ENCODE measurements at places on chromosomes 12 and 14.

- H3K4me3 ChIP-seq, result no peak overlapping the region
- H3K36me3 ChIP-seq, result no peaks in the 10 kb centered on the region
- H3K27ac ChIP-seq, result no peak overlapping the region
Observed at GRCh38 chr12:627863-628741, 35.1 kb downstream of the NINJ2 start.

DNA sequence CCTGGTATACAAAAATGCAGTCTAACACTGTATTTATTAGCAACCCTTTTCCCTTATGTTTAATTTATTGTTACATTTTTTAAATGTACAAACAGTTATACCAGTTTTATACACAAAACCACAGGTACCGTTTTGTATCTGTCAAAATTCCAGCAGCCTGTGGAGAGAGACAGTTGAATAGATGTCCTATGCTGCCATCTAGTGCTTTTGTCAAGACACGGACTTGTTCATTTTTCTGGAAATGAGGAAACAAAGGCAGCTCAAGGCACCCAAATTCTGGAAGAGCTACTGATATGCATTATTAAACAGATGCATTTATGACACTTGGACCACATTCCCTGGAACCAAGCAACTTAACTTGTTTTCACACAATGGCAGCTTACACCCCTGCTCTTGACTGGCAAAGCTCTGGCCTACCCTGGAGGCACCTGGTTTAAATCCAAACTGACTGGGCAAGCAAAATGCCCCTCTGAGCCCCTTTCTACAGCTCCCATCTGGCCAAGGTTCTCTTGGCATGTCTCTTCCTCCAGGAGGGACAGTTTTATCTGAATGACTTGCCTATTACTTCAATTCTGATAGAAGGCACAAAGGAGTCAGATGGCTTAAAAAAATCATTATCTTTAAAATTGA lies 286.9 kb upstream of the PRKD1 start:
- H3K4me3 ChIP-seq, result no peak overlapping the region
- H3K4me1 ChIP-seq, result no peaks in the 10 kb centered on the region
- DNase-seq, result no peak
- H3K27me3 ChIP-seq, result no peaks in the 10 kb centered on the region
- H3K27ac ChIP-seq, result no peak overlapping the region

DNA sequence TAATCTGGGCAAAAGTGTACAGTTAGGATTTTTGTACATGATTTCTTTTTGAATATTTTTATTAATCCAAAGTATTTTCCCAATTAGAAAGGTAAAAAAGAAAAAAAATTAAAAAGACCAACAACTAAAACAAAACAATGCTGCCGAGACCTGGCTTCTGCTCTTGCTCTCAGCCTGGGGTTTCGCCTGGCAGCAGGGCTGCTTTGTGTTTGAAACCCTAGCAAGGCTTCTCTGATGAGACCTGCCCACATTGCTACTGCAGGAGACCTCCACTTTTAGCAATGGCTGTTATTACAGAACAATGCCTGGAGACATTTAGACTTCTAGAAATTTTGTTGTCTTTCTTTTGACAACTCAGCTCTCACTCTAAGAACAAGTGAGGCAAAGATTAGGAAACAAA lies 1153.0 kb upstream of the TMEM132C start:
- H3K4me1 ChIP-seq, result no peaks in the 10 kb centered on the region
- no peak for DNase-seq
- no peak overlapping the region for H3K27ac ChIP-seq

DNA sequence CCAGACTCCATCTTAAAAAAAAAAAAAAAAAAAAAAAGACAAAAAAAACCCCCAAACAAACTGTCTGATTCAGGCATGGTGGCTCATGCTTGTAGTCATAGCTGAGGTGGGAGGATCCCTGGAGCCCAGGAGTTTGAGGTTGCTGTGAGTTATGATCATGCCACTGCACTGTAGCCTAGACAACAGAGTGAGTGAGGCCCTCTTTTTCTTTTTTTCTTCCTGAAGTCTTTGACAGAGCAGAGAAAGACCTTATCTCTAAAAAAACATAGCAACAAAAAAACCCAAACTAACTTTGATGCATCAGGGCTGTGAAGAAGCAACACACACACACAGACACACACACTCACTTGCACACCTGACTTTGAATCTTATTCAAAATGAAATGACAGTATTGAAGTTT lies 7.7 kb upstream of the AMN1 start:
- no peak overlapping the region for H3K4me3 ChIP-seq
- peaks cover 38% of the 10 kb centered on the region for H3K4me1 ChIP-seq
- peaks cover 11% of the 10 kb centered on the region for H3K36me3 ChIP-seq
- H3K27ac ChIP-seq, result peak overlapping the region; percentile 49

DNA sequence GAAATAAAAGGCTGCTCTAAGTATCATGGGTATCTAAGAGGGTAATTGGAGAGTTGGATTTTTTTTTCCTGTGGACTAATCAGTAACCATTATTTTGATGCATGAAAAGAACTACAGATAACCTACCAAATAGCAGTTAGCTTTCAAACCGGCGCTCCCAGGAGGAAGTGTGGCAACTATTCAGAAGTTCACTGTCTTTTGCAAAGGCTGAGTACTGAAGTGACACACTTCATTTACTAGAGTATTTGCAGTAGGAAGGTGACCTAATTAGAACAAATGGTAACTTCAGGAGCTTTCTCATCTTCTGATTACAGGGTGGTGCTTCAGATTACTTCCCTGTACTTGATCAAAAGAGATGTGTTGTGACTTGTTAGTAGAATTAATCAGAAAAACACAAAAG lies 87.7 kb downstream of the PELI2 start:
- H3K4me1 ChIP-seq, result peaks cover 9% of the 10 kb centered on the region
- H3K36me3 ChIP-seq, result no peaks in the 10 kb centered on the region
- H3K27ac ChIP-seq, result no peak overlapping the region
- H3K4me3 ChIP-seq, result no peak overlapping the region
- no peak for DNase-seq
- no peaks in the 10 kb centered on the region for H3K27me3 ChIP-seq

- no peak for DNase-seq
- H3K36me3 ChIP-seq, result no peaks in the 10 kb centered on the region
- H3K27ac ChIP-seq, result no peak overlapping the region
- no peaks in the 10 kb centered on the region for H3K4me1 ChIP-seq
- H3K27me3 ChIP-seq, result peaks cover 15% of the 10 kb centered on the region
Observed at GRCh38 chr12:30859226-30859625, 67.3 kb upstream of the TSPAN11 start.

- no peak overlapping the region for H3K4me3 ChIP-seq
- no peaks in the 10 kb centered on the region for H3K27me3 ChIP-seq
- peaks cover 68% of the 10 kb centered on the region for H3K4me1 ChIP-seq
Observed at GRCh38 chr14:92647797-92648279, 100.6 kb downstream of the LGMN start.

GRCh38 chr14:68124979-68125731 lies 305.6 kb downstream of the RAD51B start:
- H3K4me1 ChIP-seq, result peaks cover 1% of the 10 kb centered on the region
- no peaks in the 10 kb centered on the region for H3K27me3 ChIP-seq
- peaks cover 6% of the 10 kb centered on the region for H3K36me3 ChIP-seq
- H3K4me3 ChIP-seq, result no peak overlapping the region
- H3K27ac ChIP-seq, result no peak overlapping the region
- no peak for DNase-seq

DNA sequence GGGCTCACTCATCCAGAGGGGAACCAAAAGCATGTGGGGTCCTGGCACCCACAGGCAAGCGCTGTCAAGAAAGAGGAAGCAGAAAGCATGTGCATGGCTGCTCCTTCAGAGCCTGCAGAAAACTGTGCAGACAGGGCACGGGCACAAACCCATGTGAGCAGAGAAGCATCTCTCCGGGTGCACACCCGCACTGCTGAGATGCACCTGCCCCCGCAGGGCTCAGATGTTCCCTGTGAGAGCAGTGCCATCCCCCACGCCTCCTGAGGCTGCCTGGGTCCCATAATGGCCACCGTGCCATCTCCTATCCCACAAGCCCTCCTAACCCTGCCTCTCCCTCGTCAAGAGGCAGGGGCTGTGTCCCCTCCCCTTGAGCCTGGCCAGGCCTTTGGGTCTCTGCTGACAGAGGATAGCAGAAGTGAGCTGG lies 32.3 kb upstream of the INF2 start:
- H3K4me3 ChIP-seq, result no peak overlapping the region
- peak; percentile 39 for DNase-seq
- no peak overlapping the region for H3K27ac ChIP-seq
- H3K4me1 ChIP-seq, result peaks cover 10% of the 10 kb centered on the region

DNA sequence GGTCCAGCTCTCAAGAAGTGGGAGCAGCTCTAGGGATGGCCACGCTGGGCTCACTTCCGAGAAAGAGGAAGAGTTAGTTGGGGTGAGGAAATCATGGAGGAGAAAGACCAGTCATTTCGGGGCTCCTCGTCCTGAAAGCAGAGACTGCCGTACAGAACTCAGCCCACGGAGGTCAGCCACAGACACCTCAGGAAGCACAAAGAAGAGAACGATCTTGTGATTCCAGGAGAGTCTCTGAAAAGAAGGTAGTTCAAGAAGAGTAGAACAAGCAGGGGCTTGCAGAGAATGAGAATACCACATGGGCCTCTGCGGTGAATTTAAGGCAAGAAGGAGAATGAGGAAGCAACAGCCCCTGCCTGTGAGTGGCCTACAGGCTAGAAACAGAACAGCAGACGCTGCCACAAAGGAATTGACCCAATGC lies 311.9 kb downstream of the CACNA1C start:
- no peak overlapping the region for H3K27ac ChIP-seq
- H3K36me3 ChIP-seq, result no peaks in the 10 kb centered on the region
- DNase-seq, result no peak
- peaks cover 26% of the 10 kb centered on the region for H3K27me3 ChIP-seq
- H3K4me1 ChIP-seq, result peaks cover 9% of the 10 kb centered on the region

DNA sequence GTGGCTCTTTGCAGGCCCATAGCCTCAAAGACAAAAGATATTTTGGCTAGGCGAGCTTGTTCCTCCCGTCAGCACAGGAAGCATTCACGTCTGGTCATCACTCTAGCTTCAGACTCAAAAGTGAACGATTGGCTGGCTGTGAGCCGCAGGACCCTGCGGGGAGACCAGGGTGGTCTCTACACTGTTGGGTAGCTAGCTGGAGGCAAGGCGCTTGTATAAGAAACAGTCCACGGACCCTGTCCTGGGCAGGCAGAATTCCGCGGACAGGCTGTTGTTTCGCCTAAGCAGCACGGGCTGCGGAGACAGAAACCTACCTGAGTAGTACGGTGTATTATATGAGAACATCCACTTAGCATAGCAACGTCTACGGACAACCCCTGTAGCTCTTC lies 29.6 kb downstream of the WBP11 start:
- peaks cover 20% of the 10 kb centered on the region for H3K36me3 ChIP-seq
- no peaks in the 10 kb centered on the region for H3K27me3 ChIP-seq
- peaks cover 36% of the 10 kb centered on the region for H3K4me1 ChIP-seq
- H3K27ac ChIP-seq, result peak overlapping the region; percentile 99
- no peak for DNase-seq

GRCh38 chr14:90797919-90798318 lies 18.3 kb downstream of the TTC7B start:
- no peak overlapping the region for H3K4me3 ChIP-seq
- H3K4me1 ChIP-seq, result peaks cover 11% of the 10 kb centered on the region
- DNase-seq, result no peak
- H3K36me3 ChIP-seq, result no peaks in the 10 kb centered on the region

DNA sequence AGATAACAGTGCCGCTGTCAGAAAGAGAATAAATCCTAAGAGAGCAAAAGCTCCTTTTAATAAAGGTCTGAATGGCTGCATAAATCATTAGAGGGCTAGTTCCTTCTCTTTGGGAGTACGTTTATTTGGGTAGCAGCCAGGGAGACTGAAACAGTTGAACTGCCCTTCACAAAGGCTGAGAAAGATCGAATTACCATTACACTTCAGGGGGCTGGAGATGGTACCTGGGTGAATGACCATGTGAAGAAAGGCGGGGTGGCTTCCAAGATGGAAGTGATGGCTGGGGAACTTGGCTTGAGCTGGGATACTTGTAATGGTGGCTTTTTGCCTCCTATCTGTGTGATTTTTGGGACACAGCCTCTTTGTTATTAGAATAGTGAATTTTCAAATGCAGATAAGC lies 1.7 kb upstream of the FGD4 start:
- peaks cover 33% of the 10 kb centered on the region for H3K27me3 ChIP-seq
- no peaks in the 10 kb centered on the region for H3K36me3 ChIP-seq
- DNase-seq, result no peak
- no peak overlapping the region for H3K27ac ChIP-seq
- no peak overlapping the region for H3K4me3 ChIP-seq

DNA sequence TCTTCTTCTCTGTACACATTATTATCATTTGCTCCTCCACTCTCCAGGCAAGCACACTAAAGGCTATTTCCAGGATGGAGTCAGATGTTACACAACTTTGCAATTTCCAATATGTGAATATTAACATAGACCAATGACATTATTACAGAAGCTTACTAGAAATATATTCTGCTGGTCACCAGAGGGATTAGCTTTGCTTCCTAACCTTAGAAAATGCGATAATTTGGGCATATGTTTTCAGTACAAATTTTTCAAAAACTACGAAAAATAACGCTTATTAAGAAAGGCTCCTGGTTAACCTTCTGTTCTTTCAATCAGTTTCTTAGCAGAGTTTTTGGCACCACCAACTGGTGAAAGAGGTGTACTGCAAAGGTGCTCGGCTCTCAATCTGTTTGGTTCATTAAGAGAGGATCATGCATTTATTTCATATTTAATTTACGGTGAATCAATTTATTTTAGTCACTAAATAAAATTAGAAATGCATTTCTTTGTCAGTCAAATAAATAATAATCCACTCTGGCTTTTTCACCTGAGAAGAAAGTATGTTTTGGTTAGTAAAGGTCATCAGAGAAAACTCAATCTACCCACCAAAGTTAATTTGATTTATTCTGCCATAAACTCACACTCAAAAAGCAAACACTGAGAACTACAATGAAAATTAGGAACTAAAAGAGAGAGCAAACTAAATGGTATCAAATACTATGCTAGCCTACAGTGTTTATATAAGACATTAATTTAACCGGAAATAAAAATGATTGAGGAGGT lies 39.2 kb downstream of the EFCAB11 start:
- H3K27ac ChIP-seq, result no peak overlapping the region
- no peak overlapping the region for H3K4me3 ChIP-seq
- no peaks in the 10 kb centered on the region for H3K36me3 ChIP-seq
- no peaks in the 10 kb centered on the region for H3K4me1 ChIP-seq

DNA sequence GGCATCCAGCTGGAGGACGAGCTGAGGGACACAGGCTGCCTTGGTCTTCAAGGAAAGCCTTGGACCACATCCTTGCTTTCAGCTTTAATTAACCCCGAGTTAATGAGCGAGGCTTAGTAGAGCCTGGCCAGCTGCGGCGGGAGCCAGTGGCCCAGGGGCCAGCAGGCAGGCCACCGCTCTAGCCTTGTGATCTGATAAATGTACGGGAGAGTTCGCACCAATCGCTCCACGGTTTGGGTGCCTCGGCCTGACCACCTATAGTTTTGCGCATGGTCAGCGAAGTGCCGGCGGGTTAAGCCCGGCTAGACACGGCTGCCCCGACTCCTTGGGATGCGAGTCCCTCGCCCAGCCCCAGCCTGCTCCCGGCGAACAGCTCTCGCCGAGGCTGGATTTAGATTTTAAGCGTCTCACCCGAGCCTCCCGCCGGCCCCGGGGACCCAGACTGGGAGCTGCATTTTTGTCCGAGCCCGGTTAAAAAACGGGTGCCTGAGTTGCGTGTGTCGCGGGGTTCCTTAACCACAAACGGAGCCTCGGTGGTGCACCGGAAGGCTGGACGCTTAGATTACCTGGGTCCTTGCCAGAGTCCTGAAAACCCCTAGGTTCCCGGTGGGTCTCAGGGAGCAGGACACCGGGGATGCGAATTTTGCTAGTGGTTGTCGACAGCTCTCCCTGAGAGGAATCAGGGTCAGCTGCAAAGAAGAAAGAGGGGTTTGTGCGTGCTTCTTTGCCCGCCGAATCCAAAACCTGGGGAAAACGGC lies 2.9 kb upstream of the HOXC12 start:
- no peaks in the 10 kb centered on the region for H3K36me3 ChIP-seq
- H3K27me3 ChIP-seq, result peaks cover 95% of the 10 kb centered on the region
- DNase-seq, result no peak
- no peak overlapping the region for H3K4me3 ChIP-seq
